CD4-positive, alpha-beta T cell treated with Interleukin-15 for 1 hour (primary cell): ENCODE measurements at places on chromosomes 5 and 9.

GRCh38 chr5:60698336-60698735, 1.6 kb downstream of the DEPDC1B start:
- DNase-seq, result no peak

DNA sequence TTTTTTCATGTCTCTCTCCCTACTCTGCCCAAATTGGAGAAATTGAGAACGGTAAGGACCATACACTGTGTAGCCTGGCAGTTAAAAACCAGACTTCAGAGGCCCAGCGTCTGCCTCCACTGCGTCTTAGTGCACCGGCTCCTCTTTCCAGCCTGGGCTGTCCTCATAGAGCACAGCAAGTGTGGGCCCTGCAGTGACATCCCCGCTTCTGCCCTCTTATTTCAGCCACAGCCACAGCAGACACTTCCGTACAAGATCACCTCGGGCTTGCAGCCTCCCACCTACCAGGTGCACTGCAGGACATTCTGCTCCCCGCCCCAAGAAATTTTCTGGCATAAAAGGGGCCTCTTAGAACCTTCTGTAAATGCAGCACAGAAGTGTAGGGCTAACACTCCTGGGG, 21.4 kb upstream of the SMIM23 start:
- DNase-seq, result no peak

DNA sequence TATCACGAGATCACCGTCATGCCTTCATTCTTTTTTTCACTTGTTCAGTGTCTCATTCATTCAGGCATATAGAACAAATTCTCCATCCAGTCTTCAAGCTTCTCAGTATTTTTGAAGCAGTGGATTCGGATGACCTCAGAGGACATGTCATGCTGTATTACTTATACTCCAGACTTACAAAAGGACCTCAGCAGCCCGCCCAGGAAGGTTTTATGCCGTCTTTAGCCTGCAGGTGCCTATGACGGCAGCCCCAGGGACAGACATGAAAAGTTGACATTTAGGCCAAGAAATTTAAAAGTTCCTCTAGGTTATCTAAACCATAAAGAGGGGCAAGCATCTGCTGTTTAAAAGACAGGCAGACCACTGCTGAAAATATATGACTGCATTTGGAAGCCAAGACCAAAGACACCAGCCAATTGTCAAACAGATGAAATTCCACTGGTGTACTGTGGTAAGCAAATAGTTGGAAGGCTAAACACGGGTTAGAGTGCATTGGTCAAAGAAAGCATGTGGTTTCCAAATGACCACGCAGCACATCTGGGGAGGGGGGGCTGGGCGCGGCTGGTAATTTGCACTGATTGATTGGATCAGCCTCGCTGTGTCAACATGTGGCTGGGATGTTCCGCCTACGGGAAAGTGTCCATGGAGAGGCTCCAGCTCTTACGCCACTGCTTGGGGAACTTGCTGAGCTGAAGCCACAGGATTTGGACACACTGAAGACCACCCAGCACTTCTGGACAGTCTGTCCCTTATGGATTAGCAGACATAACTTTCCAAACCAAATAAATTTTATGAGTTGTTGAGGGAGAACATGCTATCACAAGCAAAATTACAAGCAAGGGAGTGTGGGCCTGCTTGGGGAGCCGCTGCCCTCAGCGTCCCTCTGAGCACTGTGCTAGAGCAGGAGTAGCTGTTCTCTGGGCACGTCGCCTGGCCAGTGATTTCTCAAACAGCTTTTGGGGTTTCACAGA, 173.6 kb downstream of the FANCC start:
- no peak for DNase-seq

DNA sequence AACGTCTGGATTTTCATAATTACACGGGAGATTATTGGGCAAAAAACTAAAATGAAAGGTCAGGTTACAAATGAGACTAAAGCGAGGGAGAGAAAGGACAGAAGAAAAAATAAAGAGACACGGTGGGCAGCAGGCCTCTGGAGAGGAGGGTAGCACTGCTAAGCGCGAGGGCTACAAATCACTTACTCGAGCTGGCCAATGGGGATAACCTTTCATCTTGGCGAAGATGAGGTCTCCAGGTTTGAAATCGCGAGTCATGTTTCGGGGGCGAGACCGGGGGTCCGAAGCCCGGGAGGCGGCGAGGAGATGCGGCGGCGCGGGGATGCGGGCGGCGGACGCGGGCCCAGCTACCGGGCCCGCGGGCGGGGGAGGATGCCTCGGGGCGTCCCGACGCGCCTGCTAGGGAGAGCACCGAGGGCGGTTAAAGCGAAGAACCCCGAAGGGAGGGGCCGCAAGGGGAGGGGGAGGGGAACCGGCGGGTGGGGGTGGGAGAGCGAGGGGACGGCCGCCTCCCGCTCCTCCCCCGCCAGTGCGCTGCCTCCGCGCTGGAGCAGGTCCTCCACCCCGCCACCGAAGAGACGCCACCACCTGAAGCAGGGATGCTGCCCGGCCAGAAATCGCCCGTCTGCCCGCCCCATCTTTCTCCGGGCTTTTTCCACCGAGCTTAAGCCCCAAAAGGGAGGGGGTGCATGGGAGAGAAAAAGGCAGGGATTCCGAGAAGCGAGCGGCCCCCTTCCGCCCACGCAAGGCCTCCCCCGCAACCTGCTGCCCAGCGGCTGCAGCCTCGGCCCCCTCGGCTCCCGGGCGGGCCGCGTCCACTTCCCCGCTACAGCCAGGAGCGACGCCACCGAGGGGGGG, 610 bp downstream of the PSIP1 start:
- DNase-seq, result peak; percentile 65

DNA sequence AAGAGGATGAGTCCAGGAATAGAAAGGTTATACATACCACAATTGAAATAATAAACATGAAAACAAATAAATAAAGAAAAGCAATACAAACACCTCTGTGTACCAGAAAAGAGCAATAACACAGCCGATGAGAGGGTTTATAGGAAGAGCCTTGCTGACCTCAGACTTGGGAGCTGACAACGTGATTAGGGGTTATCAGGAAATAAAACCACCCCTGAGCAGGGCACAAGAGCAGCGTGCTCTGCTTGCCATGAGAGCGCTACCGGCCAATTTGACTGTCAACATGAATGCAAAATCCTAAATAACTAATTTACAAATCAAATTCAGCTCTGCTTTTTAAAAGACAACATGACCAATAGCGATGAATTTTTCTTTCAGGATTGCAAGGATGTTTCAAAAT, 2.6 kb upstream of the FREM1 start:
- DNase-seq, result no peak

- DNase-seq, result no peak
Measured at GRCh38 chr9:36101916-36102741, 34.4 kb upstream of the GLIPR2 start.

DNA sequence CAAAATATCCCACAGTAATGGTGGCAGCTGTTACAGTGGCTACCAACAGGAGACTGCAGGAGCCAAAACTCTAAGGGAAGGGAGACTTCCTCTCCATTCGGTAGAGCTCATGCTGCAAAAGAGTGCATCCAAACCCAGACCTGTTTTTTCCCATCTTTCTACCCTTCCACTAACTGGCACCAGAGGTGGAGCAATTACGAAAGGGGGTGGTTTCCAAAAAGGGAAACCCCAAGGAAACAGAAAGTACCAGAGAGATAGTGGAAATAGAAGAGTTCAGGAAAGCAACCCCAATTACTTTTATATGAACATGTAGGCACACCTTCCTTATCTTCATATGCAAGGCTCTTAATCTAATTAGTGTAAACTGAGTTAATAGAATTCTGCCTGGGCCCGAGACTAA, 7.3 kb upstream of the WDR41 start:
- DNase-seq, result no peak

GRCh38 chr9:1005043-1005667, 28.7 kb downstream of the DMRT3 start:
- peak; percentile 19 for DNase-seq

DNA sequence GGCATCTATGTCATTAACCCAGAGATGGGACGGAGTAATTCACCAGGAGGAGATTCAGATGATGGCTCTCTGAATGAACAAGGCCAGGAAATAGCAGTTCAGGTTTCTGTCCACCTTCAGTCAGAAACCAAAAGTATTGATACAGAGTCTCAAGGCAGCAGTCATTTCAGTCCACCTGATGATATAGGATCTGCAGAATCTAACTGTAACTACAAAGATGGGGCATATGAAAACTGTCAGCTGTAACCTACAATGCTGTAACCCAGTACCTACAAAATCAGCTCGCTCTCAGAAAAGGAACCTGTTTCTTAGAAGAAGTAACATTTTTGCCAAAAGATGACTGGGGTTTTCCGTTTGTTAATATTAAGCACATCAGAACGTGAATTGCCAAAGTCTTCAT, 14.7 kb downstream of the MFAP3 start:
- no peak for DNase-seq
